ENCODE measurements at places on chromosomes 1 and 21.

DNA sequence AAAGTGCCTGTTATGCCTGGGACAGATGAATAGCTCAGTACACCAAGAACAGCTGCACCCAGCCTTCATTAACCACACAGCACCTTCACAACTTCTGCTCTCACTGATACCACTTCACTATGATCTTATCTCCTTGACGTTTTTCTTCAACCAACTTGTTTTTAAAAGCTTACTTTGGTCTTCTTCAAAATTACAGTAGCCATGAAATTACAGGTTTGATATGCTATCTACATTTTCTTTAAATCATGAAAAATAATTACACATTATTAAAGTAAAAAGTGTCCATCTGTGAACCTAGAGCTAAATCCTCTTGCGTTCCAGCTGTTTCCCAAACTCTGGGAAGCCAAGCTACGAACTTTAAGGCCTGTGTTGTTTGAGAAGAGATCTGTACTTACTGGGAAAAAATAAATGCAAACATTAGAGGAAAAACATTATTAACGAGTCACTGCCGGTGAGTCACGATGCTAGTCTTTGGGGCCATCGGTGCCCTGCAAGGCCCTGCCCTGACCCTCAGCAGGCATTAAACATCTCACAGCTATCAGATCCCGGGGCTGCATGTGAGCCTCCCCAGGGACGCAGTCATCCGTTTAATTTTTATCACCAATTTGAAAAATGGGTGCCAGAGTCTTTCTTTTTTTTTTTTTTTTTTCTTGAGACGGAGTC is 56.3 kb upstream of the GPR153 start:
- peak; percentile 83 for DNase-seq

DNA sequence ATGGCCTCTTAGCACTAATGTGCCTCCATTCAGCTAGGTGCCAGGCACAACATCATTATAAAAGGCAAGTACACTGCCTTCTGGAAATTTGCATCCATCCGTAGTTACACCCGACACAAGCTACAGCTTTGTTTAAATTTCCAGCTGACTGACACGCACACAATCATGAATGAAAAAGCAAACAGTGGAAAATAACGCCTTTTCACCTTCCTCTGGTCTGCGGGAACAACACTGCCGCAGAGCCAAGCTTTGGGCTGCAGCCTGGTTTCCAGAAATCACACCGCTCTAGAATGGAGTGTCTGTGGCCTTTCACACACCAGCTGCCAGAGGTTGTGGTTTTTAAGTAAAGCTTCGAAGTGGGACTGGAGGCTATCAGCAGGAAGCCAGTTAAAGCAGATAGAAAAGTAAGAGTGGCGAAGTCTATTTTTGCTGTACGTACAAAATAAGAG is 142.8 kb upstream of the COA6 start:
- DNase-seq: peak; percentile 31

- no peak for DNase-seq
Observed at GRCh38 chr1:170749549-170749948, 85.6 kb downstream of the PRRX1 start.

GRCh38 chr1:159880430-159880829 is 18.0 kb upstream of the VSIG8 start:
- no peak for DNase-seq

DNA sequence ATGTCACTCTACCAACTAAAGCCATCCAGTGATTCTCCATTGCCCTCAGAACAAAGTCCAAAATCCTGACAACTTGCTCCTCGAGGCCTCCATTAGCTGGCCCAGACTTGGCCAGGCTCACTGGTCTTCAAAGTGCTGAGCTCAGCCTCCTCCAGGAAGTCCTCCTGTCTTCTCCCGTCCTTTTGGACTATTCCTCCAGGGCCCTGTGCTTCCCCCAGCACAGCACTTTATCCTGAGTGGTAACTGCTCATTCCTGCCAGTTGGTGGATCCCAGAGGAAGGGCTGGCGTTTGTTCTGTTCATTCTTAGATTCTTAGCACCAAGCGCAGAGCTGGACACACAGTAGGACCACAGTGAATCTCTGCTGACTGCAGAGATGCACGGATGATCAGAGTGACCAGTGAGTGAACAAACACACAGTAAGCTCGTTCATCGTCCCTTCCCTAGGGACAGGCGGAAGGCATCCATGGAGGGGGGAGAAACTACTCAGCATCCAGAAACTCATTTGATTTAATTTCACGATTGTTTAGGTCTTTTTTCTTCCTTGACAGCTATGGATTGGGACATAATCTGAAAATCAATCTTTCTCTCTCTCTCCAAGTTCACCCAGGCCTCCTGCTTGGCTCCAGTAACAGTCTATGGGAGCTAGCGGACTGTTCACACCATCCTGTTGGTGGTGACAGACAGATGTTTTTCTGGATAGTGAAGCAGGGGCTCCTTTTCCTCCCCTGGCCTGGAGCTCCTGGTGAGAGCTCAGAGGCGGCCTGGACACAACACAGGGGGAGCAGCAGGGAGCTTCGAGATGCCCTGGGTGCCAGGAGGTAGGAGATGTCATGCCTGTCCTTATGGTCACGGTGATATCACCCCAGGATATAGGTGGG is 180.2 kb downstream of the PTPRU start:
- DNase-seq: no peak

DNA sequence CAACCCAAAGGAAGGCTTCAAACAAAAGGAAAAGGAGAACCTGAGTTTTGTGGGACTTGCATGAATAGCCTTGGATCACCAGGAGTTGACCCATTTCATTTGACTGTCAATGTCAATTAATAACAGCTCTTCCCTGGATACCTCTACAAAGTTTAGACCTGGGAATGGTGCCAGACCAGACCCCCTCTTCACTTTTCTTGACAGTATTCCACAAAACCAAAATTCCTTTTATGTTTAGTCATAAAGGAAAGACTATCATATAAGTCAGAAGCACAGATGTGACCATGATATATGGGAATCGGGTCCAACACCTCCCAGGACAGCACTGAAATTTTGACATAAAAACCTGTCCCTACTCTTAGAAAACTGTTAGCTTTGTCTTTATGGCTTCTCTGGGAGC is 191.8 kb downstream of the LYPLAL1 start:
- no peak for DNase-seq

- no peak for DNase-seq
Observed at GRCh38 chr1:64834734-64835133, 89.9 kb downstream of the RAVER2 start.

Data from hematopoietic multipotent progenitor cell treated with erythropoietin and hydrocortisone succinate and interleukin-3 and kit ligand, for 6 days (in vitro differentiated cells).